Stimulated activated CD4-positive, alpha-beta T cell treated with anti-CD3 and anti-CD28 coated beads, Interleukin-15, amount 100 ng/mL, for 48 hours (primary cell): ENCODE measurements at places on chromosomes 7 and 10.

DNA sequence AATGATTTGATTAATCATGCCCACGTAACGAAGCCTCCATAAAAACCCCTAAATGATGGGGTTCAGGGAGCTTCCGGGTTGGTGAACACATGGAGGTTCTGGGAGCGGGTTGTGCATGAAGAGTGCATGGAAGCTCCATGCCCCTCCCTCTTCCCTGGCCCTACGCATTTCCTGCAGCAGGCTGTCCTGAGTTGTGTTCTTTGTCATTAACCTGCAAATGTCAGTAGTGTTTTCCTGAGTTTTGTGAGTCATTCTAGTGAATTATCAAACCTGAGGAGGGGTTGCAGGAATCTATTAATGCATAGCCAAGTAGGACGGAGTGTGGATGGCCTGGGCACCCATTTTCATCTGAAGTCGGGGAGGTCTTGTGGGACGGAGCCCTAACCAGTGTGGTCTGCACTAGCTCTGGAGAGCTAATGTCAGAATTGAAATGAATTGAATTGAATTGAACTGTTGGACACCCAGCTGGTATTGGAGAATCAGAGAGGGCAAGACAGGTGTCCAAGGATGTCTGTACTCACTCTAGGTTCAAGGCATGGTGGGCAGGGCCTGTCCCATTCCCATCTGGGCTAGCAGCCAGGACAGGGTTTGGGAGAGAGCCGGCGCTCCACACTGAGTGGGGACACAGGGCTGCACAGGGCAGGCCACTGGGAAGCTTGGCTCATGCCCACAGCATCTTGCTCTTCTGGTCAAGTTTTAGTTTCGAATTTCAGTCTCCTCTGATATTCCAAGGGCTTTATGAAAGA lies 22.3 kb upstream of the ARHGAP22 start:
- no peak for DNase-seq

DNA sequence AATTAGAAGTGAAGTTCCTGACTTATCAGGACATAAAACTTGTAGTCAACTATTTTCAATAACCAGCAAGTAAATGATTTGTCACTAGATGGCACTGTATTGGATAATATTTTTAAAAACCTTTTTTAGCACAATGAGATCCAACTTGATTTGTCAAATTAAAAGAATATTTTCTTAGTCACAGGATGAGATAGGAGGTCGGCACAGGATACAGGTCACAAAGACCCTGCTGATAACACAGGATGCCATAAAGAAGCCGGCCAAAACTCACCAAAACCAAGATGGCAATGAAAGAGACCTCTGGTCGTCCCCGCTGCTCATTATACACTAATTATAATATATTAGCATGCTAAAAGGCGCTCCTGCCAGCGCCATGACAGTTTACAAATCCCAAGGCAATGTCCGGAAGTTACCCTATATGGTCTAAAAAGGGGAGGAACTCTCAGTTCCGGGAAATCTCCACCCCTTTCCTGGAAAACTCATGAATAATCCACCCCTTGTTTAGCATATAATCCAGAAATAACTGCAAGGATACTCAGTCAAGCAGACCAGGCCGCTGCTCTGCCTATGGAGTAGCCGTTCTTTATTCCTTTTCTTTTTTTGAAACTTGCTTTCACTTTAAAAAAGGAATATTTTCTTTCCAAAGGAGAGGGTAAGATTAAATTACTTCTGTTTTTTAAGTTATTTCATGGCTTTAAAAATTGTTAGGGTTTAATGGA lies 255.7 kb upstream of the MKLN1 start:
- DNase-seq: no peak

GRCh38 chr7:23385140-23385539 lies 85.2 kb downstream of the IGF2BP3 start:
- no peak for DNase-seq

GRCh38 chr7:120725376-120726039 lies 132.4 kb downstream of the TSPAN12 start:
- no peak for DNase-seq

- DNase-seq: no peak
These were observed 59.9 kb downstream of the SGMS1 start for GRCh38 chr10:50563906-50564305.

- DNase-seq: no peak
These were observed 25.9 kb upstream of the C10orf71 start for GRCh38 chr10:49273082-49273465.

GRCh38 chr7:85464042-85464651 lies 277.3 kb upstream of the SEMA3D start:
- DNase-seq: no peak

DNA sequence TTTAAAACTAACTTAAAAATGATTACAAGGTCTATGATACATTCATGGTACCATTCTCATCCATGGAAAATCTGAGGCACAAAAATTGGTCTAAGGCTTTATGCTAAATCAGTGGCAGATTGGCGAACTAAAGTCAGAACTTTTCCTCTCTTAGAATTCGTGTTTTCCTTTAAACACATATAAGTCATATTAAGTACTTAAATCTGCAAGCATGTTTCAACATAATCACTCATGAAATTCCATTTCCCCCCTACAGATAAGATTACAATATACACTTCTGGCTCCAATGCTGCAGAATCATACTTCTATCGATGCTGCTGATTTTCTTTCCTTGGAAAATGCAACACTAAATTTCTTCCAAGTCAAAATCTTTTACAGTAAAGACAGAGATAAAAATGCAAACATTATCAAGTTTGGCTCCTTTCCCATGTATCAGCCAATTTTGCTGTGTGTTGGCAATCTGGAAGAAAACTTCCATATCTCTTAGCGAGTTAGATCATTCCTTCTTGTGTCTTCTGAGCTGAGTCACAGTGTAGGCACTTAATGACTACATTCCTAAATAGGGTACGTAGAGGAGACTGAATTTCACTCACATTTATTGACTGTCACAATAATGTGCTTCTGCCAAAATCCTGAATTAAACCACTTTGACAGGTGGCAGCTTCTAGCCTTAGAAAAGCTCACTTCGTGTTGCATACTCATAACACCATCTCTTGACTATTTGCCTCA lies 76.4 kb upstream of the LRRC17 start:
- DNase-seq: no peak

DNA sequence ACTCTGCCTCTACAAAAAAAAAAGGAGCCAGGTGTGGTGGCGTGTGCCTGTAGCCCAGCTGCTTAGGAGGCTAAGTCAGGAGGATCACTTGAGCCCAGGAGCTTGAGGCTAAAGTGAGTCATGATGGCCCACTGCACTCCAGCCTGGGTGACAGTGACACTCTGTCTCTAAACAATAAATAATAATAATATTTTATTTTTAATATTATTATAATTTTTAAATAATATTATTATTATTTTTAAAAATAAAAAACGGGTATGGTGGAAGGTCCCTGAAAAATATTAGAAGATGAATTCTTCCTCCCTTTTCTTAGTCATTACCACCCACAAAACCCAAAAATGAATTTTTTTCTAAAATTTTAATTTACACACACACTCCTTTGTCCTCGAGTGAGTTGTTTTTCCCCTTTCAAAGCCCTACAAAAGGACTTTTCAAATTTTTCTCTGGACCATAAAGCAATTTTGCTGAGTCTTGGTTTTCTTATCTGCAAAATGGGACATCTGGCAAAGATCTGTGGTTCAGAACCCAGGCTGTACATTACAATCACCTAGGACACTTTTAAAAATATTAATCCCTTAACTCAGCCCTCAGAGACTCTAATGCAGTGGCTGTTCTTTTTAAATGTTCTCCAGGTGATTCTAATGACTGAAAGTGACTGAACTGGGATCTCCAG lies 174.0 kb upstream of the NEBL start:
- no peak for DNase-seq

- no peak for DNase-seq
These were observed 75.6 kb downstream of the MYOF start for GRCh38 chr10:93406364-93407145.

GRCh38 chr7:36979810-36980248 lies 255.5 kb upstream of the AOAH start:
- DNase-seq: no peak

GRCh38 chr7:47931005-47932004 lies 17.0 kb downstream of the PKD1L1 start:
- DNase-seq: no peak
